ENCODE measurements at places on chromosomes 6 and 20.

DNA sequence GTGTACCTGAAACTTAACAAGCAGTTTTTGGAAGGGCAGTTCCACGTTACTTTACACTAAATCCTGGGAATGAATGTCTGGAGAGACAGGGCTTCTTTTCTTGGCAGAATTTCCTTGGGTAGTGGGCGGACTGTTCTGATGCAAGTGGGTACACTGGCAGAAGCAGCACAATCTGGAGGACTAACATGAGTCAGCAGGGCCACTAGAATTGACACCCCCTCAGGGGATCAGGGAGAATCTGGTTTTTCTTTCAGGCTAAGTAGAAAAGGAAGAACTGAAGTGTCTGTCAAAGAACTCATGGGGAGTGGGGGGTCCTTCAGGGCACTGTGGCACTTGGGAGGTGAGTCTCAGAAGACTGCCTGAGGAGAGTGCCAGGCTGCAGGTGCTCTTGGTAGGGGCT lies 34.6 kb downstream of the PANK2 start:
- DNase-seq, result no peak

DNA sequence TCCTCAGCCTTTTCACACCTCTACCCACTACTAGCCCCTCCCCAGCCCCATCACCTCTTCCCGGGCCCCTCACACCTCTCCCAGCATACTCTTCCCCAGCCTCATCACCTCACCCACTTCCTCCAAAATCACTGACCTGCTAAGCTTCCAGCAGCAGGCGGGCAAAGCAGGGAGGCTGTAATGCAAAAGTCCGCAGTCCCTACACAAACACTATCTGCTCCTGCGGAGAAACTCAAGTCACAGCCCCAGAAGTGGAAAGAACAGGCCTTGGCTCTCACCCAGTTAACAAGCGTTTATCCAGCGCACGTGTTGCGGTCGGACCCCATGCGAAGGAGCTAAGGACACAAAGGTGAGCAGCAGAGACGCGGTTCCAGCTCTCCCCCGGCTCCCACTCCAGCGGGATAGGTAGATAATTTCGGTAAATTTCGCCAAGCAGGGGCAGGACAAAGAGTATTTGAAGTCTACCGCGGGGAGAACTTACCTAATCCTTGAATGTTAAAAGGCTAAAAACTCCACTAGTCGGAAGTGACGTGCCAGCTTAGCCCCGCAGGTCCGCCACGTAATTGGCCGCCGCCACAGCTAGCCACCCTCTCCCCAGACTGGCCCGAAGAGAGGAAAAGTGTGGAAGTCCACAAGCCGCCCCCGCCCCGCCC lies 728 bp upstream of the TRIM39 start:
- peak; percentile 75 for DNase-seq

GRCh38 chr6:110934381-110934898 lies 24.1 kb upstream of the GTF3C6 start:
- DNase-seq, result no peak

GRCh38 chr6:84466511-84466910 lies 239.1 kb upstream of the CEP162 start:
- no peak for DNase-seq

DNA sequence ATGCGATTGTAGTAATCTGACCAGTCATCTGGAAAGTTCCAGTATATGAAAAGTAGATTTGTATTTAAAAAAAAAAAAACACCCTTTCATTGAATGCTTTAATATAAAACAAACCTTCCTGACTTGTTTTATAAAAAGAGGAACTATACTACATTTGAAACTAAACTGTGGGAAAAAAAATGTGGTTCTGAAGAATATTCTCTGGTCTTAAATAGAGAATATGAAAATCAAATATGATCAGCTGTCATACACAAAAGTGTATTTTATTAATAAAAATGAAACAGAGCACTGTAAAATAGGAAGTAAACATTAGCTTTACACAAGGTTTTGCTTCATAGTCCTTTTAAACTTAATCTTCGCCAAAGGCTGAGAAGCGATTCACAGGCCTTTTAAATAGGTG lies 25.3 kb upstream of the CD83 start:
- no peak for DNase-seq

- no peak for DNase-seq
Observed at GRCh38 chr20:37389844-37390275, 43.9 kb downstream of the SRC start.

DNA sequence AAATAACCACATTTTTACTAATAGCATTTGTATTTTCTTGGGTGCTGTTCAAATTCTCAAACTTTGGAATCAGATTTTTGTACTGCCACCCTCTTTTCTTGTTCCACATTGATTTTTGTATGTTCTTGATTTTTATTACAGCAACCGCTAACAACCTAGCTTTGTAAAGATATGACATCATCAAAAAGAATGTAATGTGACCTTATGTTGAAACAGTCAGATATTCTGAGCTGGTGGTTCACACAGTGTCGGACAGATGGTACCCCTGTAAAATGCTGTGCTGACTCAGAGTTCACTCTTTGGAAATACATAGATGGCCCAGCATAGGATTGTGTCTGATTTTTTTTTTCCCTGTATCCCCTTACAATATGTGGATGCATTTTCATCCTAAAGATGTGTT lies 118.9 kb downstream of the QKI start:
- no peak for DNase-seq

DNA sequence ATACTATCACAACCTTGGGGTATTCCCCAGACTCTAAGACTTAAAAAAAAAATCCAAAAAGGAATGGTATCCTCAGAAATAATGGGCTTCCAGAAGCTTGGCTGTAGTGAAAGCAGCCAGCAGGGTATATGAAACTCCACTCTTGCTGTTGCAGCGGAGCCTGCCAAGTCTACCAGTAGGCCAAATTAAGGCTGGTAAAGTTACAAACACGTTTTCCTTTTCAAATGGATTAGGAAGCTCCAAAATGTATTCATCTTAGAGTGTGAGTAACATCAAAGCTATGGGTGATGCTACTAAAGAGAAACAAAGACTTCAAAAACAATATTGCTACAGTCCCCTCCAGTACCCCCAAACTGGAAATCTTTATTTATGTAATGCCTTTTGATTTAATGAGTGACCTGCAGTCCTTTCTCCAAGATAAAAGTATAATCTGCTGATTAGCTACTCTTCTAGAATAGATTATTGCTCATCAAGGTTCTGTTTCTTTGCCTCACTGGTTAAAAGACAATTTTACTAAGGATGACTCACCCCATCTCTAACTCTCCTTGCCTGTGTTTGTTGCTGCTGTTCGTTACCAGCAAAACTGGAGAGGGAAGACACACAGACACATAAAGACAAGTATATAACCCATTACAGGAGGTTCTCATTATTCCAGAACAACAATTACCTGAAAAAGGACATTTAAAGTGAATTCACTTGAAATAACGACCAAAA lies 84.9 kb downstream of the BTBD9 start:
- DNase-seq, result no peak

DNA sequence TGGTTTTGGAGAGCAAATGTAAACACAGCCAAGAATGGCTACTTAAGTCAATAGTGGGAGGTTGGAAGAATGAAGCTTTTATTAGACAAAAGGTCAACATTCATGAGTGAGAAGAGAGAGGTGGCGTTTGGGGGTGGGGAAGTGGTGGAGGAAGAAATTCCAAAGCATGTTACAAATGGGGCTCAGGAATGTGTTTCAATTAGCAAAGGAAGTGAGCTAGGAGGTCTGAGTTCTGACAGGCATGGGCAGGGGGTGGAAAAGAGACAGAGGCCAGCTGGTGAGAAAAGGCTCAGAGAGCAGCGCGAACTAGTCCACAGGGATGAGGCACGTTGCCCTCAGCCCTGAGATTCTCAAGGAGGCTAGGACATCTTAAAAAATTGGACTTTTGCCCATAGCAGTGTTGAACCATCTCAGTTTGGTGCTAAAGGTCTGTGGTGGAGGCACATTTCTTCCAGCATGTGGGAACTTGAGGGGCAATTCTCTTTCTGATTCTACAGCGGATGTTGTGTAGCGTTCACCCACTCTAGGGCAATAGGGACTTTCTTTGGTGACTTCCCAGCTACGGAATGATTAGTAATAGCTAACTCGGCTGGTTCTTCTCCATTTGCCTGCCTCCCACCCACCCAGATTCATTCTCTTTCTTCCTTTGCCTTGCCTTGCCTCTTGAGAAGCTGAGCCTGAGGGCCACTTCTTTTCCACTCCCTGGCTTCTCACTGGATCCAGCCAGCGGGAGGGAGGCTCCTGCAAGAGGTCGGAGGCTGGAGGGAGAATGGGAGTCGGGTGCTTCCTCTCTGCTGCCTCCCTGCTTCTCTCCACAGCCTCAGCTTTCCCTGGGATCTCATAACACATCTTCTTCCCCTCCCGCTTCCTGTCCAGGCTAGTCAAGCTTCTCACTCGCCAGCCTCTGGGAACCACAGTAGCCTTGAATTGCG lies 45.1 kb upstream of the NEDD9 start:
- peak; percentile 50 for DNase-seq

- no peak for DNase-seq
Observed at GRCh38 chr6:167399051-167399387, 74.1 kb downstream of the TTLL2 start.

- DNase-seq, result no peak
Observed at GRCh38 chr6:130018744-130019325, 454 bp downstream of the L3MBTL3 start.

- DNase-seq, result no peak
Observed at GRCh38 chr6:2938004-2938631, 33.2 kb downstream of the SERPINB6 start.

DNA sequence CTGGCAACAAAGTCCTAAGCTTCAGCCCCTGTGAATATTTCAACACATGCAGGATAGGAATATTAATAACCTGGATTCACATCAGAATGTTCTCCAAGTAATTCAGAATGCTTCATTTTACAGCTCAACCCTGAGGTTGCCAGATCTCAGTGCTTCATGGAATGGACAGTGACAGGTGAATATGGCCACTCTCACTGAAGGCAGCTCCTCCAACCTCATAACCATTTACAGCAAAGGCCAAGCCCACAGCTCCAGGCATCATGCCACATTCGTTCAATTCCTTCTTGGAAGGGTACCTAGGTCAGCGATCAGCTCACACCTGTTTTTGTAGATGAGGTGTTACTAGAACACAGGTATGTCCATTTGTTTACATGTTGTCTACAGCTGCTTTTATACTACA lies 17.1 kb downstream of the CLIC5 start:
- DNase-seq, result no peak

DNA sequence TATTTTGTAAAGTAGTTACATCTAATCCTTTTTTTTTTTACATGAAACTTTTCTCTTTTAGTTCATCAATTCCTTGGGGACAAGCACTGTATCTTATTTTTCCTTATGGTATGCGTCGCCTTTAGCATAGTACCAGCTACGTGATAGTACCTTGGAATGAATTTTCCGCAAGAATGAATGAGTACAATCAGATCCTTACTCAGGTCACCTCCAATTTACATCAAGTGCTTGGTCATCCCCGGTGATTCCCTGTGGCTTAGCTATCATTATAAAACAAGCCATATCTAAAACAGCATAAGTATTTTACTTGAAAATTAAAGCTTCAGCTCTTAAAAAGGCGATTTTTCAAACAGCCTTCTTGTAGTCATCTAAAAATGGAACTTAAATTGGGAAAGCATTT lies 680.4 kb upstream of the MAP3K7 start:
- DNase-seq, result no peak

GRCh38 chr6:41518118-41518517 lies 28.1 kb upstream of the FOXP4 start:
- no peak for DNase-seq

- no peak for DNase-seq
Observed at GRCh38 chr20:8133851-8134451, 1.9 kb downstream of the PLCB1 start.

DNA sequence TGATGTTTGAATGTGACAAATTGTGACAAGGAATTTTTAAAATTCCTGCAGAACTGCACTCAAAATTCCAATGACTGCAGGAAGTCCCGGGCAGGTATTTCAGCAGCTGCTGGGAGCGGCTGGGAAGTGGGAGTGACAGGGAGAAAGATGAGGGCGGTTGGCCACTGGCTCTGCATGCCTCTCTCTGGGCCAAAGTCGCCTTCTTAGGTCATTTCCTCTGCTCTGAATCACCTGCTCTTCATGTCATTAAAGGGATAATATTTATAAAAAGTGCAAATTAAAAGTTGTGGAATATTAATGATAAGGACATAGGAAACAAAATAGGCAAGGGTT lies 43.9 kb downstream of the RAMACL start:
- DNase-seq, result no peak

- DNase-seq, result no peak
Observed at GRCh38 chr6:156839591-156840001, 62.4 kb downstream of the ARID1B start.

- DNase-seq, result no peak
Observed at GRCh38 chr6:105929626-105930025, 156.5 kb upstream of the PRDM1 start.

DNA sequence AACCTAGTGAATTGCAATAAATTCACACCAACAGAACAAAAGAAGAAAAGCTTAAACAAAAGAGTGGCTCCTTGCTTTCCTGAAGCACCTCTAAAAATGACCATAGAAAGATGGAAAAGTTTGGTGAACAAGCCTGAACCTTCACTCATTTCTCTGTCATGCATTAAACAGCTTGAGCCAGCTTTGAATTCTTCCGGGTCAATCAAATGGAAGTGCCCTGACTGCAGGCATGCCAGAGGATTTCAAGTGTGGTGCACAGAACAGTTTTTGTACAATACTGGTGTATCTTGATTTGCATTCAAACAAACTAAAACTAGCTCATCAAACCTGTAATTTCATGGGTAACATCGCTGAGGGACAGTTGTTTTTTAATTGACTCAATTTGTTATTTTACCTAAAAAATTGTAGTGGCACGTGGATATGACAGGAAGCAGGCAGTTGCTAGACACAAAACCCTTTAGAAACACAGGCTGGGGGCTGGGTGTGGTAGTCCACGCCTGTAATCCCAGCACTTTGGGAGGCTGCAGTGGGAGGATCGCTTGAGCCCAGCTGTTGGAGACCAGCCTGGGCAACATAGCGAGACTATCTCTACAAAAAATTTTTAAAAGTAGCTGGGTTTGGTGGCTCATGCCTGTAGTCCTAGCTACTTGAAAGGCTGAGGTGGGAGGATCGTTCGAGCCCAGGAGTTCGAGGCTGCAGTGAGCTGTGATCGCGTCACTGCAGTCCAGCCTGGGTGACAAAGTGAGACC lies 9.1 kb downstream of the CASS4 start:
- no peak for DNase-seq

- no peak for DNase-seq
Observed at GRCh38 chr6:163922562-163922961, 508.0 kb downstream of the QKI start.

All from activated CD4-positive, alpha-beta T cell treated with anti-CD3 and anti-CD28 coated beads, Interleukin-2, Interleukin-4, amounts not matched to agents 100 ng/mL and 50 ng/mL, durations not matched to agents 16 hours and 8 hours (primary cell).